ENCODE measurements at places on chromosomes 11 and 22.

DNA sequence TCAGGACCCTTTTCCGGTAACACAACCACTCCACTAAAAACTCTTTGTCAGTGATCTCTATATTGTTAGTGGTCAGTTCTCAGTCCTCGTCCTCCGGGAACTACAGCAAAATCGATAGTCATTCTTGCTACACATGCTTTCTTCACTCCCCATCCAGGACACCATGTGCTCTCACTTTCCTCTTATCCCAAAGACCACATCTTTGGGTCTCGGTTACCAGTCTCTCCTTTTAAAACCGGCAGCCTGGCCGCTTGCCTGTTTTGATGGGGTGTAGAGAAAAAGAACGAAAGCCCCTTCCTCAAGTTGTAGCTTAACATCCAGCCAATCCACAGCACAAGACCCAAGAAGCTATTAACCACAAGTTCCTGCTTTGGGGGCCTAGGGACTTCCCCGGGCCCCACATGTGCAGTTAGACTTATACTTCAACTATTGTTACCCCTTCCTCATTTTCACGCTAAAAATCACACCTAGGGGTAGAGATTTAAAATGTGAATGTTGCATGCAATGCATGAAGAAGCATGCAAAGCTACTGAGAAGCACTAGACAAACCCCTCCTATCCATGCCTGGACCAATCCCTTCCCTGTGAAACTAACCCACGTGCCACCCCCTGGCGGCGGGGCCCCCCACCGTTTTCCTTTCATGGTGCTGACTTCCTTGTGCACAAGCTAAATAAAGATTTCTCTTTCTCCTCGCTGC is 1.5 kb upstream of the TOLLIP start:
- DNase-seq, result no peak

DNA sequence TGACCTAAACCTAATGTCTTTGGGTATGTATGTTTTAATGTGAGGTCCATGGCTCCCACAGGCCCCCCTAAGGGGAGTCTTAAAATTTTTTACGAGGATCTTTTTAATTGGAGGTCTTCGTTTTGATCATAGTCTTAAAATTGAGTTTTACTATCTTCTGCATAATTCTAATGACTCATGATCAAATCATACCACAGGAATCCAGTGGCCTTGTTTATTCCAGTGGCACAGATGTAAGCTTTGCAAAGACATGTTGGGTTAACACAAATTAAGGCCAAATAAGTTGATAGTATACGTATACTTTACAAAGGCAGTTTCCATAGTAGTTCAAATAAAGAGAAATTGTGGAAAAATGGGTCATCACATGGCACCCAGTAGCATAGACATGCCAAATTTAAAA is 33.9 kb upstream of the FJX1 start:
- DNase-seq, result no peak

DNA sequence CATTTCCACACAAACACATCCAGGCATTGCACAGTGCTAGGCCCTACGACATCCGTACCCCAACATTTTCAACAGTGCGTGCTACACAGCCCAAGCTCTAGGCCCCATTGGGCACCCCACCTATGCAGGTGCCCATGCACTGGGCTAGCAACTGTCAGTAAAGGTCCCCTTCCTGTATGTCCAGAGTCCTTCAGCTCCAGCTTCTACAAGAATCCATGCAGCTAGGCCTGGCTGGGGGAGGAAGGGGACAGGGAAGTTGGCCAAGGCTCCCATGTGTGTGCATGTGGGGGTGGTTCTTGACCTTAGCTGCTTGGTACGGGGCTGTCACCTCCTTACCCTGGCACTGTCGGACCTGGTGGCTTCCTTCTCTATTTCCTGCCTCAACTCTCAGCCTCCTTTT is 1.3 kb downstream of the B3GAT1 start:
- DNase-seq, result no peak

DNA sequence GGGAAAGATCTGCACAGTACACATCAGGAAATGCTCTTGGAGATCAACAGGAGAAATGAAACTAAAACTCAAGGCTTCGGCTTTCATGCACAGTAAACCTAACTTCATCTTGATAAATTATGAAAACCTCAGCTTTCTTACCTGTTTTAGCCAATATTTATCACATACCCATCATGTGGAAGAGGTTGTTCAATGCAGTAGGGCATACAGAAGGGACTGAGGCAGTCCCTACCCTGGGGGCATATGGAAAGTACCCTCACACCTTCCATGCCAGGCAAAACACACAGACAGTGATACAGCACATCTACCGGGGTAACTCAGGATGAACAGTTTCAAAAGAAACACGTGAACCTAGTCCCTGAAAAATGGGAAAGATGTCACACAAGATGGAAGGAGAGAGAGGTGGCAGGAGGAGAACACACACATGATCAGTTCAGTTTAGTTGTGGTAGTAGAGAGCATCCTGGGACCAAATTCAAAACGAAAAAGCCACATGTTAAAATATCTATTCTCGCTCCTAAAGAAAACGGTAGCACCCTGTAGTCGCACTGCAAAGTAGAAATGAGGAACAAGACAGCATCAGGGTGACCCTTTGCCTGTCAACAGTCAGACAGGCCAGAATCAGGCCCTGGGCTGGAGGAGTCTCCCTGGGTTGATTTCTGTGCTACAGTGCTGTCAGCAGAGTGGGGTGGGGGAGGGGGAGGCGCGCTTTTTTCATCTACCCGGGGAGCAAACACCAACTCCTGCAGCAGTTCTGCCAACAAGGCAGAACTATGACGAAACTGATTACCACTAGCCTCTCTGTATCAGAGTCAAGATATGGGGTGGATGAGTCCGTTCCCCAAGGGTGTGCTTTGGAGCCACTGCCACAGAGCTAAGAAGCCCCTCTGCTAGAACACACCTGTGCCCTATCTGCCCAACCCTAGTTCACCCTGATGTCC is 1.3 kb downstream of the HIRA start:
- no peak for DNase-seq

DNA sequence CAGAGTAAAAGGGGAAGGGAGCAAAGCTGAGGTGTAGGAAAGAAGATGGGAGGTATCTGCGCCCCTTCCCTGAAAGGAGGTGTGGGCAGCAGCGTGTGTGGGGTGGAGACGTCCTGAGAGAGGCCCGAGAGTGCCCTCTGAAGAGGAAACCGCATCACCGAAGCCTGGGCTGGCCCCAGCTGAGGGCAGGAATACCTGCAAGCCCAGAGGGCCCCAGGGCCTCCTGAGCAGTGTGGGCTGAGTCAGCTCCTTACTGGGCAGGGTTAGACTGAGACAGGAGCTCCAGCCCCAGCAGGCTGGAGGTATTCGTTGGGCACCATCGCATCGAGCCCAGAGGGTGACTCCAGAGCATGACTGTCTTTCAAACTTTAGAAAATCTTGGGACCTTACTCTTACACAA is 534.0 kb upstream of the B3GAT1 start:
- no peak for DNase-seq

DNA sequence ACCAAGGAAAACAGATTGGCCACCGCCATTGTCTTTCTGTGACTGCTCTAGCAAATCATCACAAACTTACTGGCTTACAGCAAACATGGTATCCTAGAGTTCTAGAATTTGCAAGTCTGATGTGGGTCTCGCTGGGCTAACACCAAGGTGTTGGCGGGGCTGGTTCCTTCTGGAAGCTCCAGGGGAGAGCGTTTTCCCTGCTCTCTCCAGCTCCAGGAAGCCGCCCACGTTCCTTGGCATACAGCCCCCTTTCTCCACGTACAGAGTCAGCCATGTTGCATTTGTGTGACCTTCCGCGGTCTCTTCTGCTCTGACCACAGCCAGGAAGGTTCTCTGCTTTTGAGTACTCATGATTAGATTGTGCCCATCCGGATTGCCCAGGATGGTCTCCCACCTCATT is 27.5 kb downstream of the TBC1D22A start:
- no peak for DNase-seq

GRCh38 chr11:76607431-76607830 is 63.1 kb downstream of the LRRC32 start:
- DNase-seq, result no peak

DNA sequence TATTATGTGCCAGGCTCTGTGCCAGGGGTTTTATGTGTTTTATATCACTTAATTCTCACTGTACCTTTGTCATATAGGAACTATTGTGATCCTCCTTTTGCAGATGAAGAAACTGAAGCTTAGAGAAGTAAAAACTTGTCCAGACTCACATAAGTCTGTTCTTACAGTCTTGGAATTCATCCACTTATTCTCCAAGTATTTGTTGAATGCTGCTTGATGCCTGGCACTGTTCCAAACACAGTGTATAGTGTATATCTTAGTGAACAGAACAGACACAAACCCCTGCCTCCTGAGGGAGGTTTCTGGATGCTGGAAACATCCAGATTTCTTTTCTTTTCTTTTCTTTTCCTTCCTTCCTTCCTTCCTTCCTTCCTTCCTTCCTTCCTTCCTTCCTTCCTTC is 29.0 kb upstream of the FGF3 start:
- no peak for DNase-seq

- no peak for DNase-seq
These were observed 23.5 kb upstream of the TOP3B start for GRCh38 chr22:22005945-22006595.

GRCh38 chr11:48207881-48208280 is 8.7 kb upstream of the OR4B1 start:
- DNase-seq, result no peak

GRCh38 chr22:28930357-28931007 is 47.1 kb downstream of the ZNRF3 start:
- DNase-seq, result no peak

DNA sequence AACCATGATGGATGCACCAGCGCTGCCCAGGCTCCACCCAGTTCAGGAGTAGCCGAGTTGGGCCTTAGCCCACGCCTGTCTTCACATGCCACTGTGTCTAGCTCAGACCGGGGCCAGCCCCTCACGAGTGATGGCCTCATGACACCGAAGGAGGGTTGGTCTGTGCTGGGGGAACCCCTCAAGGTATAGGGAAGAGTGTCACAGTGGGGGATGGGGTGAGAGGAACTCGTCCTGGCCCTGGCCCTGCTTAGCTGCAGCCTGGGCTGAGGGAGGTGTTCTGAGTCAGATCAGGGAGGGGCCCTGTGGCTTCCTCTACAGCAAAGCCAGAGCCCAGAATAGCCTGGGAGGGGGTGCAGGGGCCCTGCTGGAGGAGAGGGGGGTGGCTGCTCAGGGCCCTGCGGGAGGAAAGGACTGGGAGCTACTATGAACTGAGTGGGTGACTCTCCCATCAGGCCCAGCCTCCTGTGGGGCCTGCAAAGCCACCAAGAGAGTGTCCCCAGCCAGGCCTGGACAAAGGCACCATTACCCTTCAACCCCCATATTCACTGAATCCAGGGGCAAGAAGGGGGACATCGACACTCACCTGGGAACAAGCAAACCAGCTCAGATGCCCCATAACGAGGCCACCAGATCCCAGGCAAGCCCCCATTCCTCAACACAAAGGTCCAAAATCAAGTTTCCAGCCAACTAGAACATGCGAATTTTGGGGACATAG is 41.2 kb downstream of the IGLL5 start:
- DNase-seq, result no peak

- DNase-seq, result no peak
These were observed 40.0 kb upstream of the CREB3L1 start for GRCh38 chr11:46237248-46238077.

DNA sequence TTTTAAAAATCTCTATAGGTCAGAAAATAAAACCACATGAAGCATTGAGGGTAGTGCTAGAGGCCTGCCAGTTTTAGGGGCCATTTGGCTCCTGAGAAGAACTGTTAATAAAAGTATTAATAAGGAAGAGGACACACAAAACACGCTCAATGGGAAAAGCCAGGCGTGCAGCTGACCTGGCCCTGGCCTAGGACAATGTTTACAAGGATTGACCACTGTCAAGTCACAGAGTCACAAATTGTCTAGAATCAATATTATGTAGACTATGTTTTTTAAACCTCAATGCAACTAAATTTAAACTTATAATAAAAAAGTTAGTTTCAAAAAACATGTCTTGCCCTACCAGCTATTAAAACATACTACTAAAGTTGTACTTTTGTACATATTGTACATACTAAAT is 89.4 kb downstream of the YAP1 start:
- DNase-seq, result no peak

GRCh38 chr11:101717619-101718018 is 133.8 kb upstream of the TRPC6 start:
- no peak for DNase-seq

DNA sequence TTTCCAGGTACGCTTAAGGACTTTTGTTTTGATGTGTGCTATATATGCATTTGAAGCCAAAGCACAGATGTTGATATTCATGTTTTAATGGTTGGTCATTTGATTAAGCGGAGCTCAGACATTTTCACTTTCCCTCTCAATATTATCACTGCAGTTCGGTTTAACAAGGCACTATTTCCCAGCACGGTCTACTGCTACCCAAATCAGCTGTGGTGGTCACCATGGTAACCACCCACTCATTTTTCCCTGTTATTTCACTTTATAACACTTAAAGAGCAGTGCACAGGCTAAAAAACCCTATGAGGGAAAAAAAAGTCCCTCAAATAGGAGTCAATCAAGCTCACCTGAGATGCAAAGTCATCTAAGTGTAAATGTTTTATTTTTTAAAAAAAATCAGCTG is 439.6 kb upstream of the CCDC90B start:
- DNase-seq, result no peak

DNA sequence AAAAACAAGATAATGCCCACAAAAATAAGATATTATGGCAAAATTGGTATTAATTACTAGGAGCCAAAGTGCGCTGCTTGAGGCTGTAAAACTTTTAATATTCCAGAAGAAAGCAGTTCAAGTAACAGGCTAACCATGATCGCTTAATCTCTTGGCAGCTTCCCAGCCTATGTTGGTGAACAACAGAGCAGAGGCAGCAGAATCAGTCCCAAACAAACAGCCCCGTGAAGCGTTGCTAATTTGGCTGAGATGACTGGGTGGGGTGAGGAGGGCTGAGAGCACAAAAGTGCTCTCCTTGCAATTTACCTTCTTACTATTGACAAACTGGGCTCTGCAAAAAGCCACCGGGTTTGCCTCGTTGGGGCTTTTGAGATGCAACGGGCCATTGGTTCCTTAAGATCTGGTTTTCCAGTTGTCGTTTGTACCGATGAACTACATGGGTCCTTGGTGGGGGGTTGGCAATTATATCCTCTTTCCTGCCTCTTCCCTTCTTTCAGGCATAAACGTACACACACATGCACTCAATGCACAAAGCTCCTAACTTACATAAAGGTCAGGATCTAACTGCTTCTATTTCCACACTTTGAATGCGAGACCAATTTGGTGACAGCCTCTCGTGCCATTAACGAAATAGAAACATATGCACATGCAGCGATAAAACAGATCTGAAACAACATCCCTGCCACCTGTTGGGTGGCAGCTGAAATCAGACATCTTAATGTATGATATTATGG is 407.6 kb upstream of the CADM1 start:
- DNase-seq, result no peak
